ENCODE measurements at places on chromosomes 12 and 14.

GRCh38 chr14:105481886-105482457 lies 4.7 kb upstream of the CRIP1 start:
- peak; percentile 89 for DNase-seq

DNA sequence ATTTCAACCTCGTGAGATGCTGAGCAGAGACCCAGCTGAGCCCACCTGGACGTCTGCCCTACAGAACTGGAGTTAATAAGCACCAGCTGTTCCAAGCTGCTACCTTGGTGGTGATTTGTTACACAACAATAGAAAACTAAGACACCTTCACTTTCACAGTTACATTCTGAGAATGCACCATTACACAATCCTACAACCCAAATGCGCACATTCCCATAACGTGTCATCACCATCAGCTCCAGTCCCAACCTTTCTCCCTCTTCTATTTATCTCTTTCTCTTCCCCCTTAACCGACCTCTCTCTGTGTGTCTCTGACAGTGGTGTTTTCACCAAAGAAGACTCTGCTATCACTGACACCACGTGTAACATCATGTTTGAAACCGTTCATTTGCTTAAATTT lies 91.9 kb downstream of the TMEM132D start:
- no peak for DNase-seq

- DNase-seq = no peak
Observed at GRCh38 chr14:104844306-104845032, 20.6 kb upstream of the CEP170B start.

DNA sequence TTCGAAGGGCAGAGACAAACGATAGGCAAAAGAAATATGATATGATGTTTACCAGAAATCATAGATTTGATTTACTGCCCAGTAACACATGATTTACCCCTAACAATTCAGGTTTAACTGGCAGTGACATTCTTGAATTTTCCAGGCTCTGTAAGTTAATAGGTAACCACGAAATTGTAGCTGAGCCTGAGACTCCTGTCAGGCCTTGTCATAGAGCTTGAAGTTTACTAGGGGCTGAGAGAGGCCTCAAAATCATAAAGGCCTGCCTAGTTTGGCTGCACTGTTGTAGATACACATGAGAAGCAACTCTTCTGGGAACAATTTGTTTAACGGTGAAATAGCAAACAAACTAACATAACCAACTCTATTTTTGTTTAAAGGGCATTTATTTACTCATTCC lies 3.3 kb downstream of the ERP27 start:
- peak; percentile 60 for DNase-seq

- DNase-seq = peak; percentile 77
Observed at GRCh38 chr14:32254952-32255679, 52.0 kb upstream of the RNU6-8 start.

Data from Caco-2 (cell line).